CD4-positive, alpha-beta T cell (primary cell): ENCODE measurements at places on chromosomes 5 and 9. TPM values are rescaled to one million over a fixed set of nuclear protein-coding genes. Genes with fewer than 3 reads are reported as not detected.
A peak's percentile ranks its signal among the peaks of the same experiment; 100 is the strongest.

DNA sequence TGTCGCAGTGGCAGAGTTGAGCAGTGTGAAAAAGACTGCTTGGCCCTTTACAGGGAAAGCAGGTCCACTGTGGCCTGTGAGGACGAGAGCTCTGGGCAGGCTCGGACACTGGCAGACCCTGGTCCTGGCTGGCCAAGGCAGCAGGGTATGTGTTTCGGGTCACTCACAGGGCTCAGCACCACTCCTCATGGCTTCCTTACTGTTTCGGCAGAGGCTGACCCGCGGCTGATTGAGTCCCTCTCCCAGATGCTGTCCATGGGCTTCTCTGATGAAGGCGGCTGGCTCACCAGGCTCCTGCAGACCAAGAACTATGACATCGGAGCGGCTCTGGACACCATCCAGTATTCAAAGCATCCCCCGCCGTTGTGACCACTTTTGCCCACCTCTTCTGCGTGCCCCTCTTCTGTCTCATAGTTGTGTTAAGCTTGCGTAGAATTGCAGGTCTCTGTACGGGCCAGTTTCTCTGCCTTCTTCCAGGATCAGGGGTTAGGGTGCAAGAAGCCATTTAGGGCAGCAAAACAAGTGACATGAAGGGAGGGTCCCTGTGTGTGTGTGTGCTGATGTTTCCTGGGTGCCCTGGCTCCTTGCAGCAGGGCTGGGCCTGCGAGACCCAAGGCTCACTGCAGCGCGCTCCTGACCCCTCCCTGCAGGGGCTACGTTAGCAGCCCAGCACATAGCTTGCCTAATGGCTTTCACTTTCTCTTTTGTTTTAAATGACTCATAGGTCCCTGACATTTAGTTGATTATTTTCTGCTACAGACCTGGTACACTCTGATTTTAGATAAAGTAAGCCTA, 15.7 kb downstream of the SQSTM1 start:
- peak; percentile 52 for DNase-seq

- DNase-seq, result no peak
Measured at GRCh38 chr9:121574774-121575519, 75.3 kb upstream of the GGTA1 start.

DNA sequence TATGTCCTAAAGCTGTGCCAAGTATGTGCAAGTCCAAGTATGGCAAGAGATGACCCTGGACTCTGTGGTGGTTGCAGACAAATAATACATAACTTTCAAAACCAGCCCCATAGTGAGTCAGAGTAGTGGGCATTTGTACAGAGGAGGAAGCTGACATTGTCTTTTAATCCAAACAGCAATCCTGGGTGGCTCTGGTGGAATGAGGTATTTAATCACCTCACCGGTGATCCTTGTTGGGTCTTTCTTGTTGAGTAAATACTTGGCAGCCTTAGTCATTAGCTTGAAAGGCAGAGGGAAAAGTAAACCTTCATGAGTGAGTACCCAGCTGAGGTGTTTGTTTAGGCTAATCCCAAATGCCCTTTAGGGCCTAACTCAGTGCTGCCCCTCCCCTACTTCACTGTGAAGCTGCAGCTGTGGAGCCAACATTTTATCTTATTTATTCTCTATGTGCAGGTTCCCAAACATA, 148.7 kb upstream of the SLC12A2 start:
- no peak for DNase-seq

DNA sequence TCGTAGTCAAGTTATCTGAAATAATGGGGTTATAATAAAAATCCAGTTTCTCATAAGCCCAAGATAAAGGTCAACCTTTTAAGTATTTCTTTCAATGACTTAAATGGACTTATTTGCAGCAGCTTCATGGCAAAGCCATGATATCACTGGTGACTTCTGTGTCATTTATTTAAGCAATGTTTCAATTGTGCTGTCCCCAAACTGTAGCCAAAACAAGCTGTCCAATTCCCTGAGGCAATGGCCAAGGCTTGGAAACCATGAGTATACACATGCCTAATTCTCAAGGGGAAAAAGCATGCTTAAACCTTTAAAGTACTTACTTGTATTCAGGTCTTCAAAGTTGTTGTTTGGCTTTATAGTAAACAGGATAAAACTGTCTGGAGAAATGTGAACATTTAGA, 376.4 kb upstream of the TNC start:
- no peak for DNase-seq

DNA sequence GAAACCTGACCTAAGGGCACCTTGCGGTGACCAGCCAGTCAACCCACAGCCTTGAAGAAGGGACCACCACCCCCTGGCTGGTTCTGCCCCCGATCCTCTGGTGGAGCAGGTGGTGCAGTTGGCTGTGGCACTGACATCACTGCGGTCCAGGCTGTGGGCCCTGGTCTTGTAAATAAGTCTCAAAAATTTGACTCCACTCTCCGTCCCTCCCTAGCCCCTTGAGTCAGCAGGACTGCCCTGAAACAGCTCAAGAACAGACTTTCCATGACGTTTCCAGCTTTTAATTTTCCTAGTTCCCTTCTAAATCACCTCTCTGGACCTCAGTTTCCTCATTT, 134.8 kb upstream of the BOD1 start:
- no peak for DNase-seq

- DNase-seq, result no peak
Measured at GRCh38 chr5:10595672-10596309, 31.9 kb downstream of the ANKRD33B start.

TYRP1 gene
- total RNA-seq, result not detected

OTULIN gene
- total RNA-seq, result 77.0 TPM

- DNase-seq, result no peak
Measured at GRCh38 chr9:112836394-112836793, 54.3 kb downstream of the SLC46A2 start.

PAPPA gene
- total RNA-seq, result 0.03 TPM

GRCh38 chr5:130762031-130762430, 403.0 kb downstream of the HINT1 start:
- DNase-seq, result no peak

GRCh38 chr5:31194468-31194813, 955 bp downstream of the CDH6 start:
- no peak for DNase-seq

HARS2 gene
- total RNA-seq, result 38.1 TPM

WDR38 gene
- total RNA-seq, result not detected

GRCh38 chr5:159478950-159479349, 148.7 kb upstream of the IL12B start:
- DNase-seq, result no peak

- no peak for DNase-seq
Measured at GRCh38 chr5:176654856-176655255, 7.6 kb downstream of the TSPAN17 start.

DNA sequence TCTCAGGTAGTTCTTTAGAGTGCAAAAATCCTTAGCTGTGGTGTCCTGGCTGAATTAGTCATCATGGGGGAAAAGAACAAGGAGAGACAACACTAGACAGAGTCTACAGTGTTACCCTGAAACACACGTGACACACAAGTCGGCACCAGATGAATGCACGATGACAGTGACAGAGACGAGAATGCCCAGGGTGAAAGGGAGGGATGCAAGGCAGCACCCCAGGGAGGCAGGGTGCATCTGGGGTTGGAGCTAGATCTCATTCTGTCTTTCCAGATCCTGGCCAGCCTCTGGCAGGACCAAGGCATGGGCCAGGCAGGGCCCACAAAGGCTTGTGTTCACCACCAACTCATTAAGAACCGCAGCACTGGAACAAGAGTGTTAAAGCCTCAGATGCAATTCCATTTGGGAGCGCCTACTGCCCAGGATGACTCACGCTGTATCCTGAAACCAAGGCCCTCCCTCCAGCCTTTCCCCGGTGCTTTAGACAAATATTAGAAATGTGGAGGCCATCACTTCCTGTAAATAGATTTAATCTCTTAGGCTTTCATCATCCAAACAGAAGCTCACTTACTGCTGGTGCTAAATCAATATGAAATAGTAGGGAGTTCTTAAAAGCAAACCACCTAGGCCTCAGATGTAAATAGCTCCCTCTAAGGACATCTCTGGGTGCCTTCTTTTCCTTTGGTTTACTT, 56.1 kb downstream of the IRX2 start:
- no peak for DNase-seq

DNA sequence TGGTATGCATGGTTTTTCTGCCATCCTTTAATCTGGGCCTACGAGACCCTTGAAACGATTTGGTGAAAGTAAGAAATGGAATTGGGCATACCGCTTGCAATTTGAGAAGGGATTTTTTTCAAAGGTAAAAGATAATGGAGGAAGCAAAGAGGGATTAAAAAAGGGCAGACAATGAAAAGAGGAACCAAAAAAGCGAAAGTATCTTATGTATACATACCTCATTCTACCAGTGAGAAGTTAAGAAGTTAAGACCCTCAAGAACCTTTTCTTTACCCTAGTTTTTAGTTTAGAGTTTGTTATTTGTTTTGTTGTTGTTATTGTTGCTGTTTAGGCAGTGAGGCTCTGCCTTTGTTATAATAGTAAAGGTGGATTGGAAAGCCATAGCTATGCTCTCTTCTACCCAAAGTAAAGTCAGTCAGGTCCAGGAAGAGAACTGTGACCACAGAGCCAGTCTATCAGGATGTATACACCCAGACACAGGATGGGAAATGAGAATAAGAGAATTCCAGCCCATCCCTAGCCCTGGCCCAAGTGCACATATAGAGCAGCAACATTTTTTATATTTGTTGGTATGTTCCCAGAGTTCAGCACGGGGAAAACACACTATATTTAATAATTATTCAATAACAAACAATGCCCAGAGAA, 166.6 kb downstream of the RFX3 start:
- no peak for DNase-seq

DNA sequence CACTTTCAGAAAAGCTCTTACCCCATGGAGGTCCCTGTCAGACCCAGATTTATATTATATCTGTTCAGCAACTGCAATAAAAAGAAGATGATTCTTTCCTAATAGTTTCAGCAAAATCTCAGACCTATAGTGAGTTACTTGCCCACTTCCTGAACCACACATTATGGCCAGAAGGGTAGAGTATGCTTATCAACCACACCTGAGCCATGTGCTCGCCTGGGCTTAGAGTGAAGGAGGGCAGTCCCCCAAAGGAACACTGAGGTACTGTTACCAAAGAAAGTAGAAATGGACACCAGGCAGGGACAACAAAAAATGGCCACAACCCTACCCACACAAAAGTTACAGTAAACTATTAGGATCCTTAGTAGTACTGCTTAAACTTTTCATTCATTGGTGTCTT, 128.7 kb downstream of the ZNF608 start:
- DNase-seq, result no peak

LAMC3 gene
- 1.7 TPM for total RNA-seq

GRCh38 chr5:77743181-77743580, 33.0 kb downstream of the TBCA start:
- no peak for DNase-seq

GRCh38 chr9:93301911-93302541, 118.1 kb downstream of the WNK2 start:
- DNase-seq, result no peak

DNA sequence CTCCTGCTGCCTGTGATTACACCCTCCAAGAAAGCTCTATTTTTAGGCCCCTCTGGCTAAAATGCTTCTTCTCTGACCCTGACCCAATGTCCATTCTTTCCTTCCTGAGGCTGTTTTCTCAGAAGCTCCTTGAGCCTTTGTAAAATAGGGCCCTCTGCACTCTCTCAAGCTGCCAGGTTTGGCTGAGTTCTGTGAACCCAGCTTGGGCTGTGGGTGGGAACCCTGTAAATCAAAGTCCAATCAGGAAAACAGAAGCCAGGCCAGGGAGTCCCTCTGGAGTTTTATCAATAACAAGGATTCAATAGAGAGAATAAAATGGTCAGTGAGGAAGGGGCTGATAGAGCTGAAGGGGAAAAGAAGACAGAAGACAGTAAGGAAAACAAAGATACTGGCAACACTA, 43.7 kb upstream of the ERCC6L2 start:
- no peak for DNase-seq

- DNase-seq, result no peak
Measured at GRCh38 chr9:109590966-109591365, 92.9 kb upstream of the PTPN3 start.

DNA sequence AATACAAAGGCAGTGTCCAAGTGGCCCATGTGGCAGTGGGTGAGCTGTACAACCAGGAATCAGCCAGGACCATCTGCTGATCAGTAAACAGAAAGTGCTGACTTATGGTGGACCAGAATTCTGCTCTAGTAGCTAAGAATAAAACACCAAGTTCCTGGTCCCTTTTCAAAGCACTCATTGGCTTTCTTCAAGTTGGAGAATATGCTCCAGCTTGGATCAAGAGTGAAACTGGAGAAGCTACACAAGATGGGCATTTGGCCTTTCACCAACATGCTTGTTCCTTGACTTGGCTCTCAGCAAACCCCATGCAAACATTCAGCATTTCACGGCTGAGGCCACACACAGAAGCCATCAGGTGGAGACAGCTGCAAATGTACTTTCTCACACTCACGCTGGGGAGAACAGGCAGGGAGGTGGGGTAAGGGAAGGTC, 32.1 kb downstream of the MARCHF3 start:
- no peak for DNase-seq

NXNL2 gene
- not detected for total RNA-seq

- no peak for DNase-seq
Measured at GRCh38 chr5:138489683-138490061, 24.4 kb downstream of the EGR1 start.

DNA sequence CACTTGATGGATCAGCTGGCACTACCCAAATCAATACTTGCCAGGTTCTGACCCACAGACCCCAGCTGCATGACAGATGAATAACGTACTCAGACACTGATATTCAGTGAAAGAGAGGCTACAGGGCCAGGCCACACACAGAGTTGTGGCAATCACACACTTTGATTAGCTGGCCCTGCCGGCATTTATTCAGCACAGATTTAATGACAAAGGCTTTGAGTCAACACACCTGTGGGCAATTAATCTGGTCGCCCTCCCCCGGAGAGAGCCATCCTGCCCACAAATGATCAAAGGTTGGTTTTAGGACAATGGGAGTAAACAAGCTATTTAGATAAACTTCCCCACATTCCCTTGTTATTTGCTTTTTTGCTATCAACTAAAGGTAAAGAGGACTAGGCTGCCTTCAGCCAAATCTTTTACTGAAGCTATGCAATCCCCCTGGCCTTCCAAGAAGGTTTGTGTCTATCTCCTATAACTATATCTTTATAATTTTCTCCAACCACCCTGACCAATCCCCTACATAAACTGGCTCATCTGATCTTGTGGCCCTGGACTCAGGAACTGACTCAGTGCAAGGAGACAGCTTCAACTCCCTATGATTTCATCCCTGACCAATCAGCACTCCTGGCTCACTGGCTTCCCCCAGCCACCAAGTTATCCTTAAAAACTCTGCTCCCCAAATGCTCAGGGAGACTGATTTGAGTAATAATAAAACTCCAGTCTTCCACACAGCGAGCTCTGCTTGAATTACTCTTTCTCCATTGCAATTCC, 12.7 kb upstream of the TRIM32 start:
- no peak for DNase-seq

UTP15 gene
- total RNA-seq, result 52.0 TPM

DNA sequence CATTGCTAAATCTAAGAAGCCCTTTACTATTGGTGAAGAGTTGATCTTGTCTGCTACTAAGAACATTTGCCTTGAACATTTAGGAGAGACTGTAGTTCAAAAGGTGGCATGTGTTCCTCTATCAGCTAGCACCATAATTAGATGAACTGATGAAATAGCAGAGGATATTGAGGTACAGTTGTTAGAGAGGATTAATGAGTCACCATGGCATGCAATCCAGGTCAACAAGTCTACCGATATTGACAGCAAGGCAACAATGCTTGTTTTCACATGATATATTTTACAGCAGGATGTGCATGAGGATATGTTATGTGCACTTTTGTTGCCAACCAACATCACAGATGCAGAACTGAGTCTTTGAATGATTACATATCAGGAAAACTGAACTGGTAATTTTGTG, 134.3 kb upstream of the CDH9 start:
- no peak for DNase-seq

- DNase-seq, result no peak
Measured at GRCh38 chr5:72235725-72236124, 84.3 kb downstream of the MRPS27 start.
